ENCODE measurements at places on chromosomes 7 and 10.

DNA sequence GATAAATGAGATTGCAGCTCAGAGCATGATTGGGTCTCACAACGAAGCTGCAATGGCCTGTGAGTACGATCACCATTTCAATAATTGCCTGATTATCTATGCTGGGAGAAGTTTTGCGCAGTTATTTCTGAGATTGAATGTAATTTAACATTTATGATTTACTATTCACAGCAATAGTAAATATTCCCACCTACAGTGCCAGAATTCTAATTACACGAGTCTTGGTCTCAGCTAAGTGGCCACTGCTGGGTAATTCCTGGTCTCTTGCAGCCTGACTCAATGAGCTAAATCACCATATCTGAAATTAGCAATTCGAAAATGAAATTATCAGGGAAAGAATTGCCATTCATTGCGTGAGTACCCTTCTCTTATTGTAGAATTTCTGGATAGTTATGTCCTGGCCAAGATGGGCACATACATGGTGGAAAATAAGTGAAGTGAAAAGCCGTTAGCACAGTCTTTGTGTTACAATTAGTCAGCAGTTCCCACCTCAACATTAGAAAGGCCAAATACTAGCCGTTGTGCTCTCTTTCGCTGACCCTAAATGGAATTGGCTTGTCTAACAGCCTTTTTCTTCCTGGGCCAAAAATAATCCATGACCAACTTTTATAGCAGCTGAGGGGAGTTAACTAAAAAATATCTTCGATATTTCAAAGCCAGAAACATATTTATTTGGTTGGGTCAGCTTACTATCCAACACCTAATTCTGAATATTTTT lies 681.0 kb upstream of the C7orf33 start:
- DNase-seq, result no peak

DNA sequence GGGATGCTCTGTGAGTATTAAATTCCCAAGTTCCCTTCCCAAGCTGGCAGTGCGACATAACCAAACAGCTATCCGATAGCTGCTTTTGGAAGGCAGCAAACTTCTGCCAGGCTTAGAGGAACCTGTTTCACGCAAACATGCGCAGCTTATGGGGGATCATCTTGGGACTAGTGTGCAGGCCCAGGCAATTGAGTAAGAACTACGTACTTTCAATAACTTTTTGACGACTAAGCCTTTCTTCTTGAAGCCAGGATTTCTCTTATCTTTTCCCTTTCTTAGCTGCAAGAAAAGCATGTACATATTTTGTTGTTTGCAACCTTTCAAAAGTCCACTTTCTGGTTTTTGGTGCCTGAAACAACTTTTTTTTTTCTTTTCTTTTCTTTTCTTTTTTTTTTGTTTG lies 28.7 kb upstream of the SEPHS1 start:
- no peak for DNase-seq

- no peak for DNase-seq
Measured at GRCh38 chr7:142418326-142418725, 160.5 kb upstream of the PRSS58 start.

DNA sequence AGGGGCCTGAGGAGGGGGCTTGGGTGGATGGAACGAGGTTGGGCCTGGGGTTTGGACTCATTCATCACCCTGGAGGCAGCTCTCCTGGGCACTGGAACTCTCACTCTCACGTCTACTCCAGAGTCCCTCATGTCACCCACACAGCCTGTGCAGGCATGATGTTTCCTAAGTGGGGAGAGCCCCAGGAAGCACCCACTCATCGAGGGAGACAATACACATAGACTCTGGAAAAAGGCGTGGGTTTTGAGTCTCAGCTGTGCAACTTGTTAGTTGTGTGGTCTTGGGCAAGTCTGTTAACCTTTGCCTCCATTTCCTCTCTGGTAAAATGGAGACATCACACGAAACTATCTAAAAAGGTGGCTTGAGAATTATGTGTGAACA lies 25.9 kb upstream of the RBM20 start:
- no peak for DNase-seq

GRCh38 chr7:92988941-92989545 lies 128.7 kb downstream of the SAMD9 start:
- no peak for DNase-seq

DNA sequence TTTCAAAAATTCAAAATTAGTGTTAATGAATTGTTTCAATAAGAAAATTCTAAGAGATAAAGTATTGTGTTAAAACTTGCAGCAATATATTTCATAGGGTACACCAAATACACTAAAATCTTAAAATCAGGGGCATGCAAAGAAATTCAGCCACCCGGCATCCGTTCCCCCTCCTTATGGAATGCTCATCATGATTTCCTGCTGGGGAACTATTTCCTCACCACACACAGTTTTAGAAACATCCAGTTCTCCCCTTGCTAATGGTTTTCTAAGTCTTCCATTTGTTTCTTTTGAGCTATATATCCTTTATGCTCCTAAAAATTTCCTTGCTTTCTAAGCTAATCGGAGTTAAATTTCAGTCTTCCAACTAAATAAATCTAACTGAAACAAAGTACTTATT lies 60.7 kb downstream of the CHCHD3 start:
- DNase-seq, result no peak

DNA sequence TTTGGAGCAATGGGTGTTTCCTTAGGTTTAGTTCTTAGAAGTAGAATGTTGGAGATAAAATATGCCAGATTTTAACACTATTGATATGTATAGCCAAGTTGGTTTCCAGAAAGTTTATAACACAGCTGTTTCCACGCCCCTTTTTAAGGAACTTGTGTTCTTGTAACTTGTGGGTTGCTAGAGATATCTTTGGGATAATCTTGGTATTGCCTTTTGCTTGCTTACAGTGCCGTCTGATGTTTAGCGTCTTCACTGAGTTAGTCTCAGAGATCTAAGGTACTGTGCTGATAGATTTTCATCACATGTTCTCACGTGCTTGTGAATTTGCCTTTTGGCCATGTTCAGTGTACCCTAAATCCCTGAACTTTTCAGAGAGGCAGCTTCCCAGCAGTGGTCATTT lies 12.4 kb downstream of the TMEM248 start:
- DNase-seq, result no peak

GRCh38 chr10:17237149-17237527 lies 9.1 kb downstream of the VIM start:
- DNase-seq, result no peak

GRCh38 chr10:88966797-88967196 lies 14.2 kb upstream of the ACTA2 start:
- peak; percentile 60 for DNase-seq

DNA sequence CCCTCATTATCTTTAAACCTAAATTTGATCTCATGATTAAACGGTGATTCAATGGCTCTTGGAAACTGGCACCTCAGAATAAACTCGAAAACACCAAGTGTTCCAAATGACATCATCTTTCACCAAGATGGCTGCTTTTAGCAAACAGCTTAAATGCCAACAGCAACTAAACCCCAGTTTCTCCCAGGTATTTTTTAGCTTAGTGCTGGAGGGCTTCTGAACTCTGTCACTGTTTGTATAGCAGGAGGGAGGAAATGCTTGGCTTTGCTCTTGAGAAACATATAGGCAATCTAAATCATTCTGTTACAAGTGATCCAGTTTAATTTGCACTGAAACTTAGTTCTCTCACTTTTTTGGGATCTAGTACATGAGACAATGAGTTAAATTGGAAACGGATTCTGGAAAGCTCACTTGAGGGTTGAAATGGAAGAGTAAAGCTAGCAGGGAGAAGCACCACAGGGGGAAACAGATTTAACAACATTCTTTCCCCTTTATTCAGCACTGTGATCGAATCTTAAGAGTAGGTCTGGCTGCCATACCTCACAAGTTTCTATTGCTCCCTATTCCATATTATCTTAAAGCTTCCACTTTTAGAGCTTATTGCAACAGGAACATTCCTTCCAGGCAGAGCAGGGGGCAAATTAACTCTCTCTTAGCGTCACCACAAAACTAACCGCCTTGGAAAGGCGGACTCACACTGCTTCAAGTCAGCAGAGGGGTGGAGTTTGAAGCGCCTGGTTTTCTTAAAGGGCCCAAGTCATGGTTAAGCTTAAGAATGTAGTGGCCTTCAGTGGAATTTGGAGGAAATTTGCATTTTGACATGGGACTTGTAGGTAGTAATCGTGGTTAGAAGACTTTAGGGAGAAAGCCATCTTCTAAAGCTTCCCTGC lies 1.8 kb upstream of the CCDC6 start:
- DNase-seq, result peak; percentile 56

GRCh38 chr7:116142850-116143249 lies 67.5 kb upstream of the TES start:
- DNase-seq, result no peak

GRCh38 chr10:125373546-125373945 lies 213.2 kb upstream of the CTBP2 start:
- no peak for DNase-seq

DNA sequence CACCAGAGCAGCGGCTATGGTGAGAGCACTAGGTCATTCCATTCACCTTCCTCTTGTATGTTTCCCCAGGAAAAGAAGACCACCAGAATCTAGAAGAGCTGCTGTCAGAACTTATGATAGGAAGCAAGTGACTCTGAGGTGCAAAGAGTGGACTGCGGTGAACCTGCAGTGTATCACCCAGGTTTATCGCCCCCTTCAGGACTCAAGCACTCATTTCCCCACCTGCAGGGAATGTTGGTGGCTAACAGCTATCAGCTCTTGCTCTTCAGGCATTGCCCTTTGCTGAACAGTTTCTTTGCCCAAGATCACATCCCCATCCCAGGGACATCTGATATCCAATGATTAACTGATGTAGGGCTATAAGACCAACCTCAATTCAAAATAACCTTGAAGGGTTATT lies 66.3 kb upstream of the IL6 start:
- no peak for DNase-seq

GRCh38 chr7:11667810-11668185 lies 164.2 kb downstream of the THSD7A start:
- DNase-seq, result no peak

Data from left lung (tissue), 14 donors.